NCI-H748 treated with DMSO at 0.1 percent for 48 hours (cell line): ENCODE measurements at places on chromosomes 12 and 14.
A peak's percentile ranks its signal among the peaks of the same experiment; 100 is the strongest.

DNA sequence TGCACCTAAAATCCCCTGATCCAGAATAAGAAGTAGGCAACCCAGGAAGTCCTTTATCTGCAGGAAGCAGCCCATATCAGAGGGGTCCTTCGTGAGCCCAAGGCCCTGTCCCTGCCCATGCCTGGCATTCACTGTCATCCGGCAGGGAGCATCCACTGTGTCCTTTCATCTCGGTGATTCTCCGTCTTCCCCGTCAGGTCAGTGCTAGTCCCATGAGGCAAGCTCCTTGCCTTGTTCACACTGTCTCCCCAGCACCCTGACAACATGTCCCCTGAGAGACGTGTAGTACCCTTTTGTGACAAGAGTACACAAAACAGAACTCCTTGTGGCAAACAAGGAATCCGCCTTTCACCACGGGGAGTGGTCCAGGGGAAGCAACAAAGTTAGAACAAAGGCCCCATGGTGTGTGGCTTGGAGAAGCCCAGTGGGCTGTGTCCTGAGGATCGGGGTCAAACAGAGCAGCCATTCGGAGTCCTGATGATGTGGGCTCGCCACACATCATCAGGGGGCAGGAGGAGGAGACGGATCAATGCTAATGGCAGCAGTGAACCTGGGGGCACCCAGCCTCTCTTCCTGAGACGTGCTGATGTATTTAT, 112.1 kb downstream of the DICER1 start:
- no peak for DNase-seq

DNA sequence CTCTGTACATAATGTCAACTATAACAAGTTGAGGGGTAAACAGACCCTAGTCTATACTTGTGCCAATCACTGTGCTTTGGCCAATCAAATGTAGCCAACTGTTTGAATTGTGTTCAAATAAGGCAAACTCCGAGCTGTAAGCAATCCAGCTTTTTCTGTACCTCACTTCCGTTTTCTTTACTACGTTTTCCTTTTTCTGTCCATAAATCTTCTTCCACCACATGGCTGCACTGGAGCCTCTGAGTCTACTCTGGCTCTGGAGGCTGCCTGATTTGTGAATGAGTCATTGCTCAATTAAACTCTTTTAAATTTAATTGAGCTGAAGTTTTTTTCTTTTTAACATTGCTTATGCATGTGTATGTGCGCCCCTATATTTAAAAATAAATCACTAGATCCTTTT, 29.7 kb downstream of the CLEC1A start:
- no peak for DNase-seq

DNA sequence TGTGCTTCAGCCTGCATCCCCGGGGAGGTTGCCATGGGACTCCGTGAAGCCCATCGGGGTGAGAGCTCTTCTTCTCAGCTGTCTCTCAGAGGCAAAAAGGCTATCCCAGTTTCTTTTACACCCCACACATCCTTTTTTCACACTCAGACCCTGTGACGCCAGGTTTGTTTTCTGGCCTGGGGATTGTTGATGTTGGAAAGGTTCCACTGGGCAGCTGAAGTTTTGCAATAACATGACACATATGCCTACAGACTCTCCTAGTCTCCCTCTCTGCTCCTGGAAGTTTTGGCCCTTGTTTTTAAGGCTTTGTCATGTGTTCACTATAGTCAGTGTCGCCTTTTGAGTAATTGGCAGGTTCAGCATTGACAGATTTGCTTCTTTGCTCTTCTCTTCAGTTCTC, 118.6 kb downstream of the SMOC1 start:
- no peak for DNase-seq

- DNase-seq: peak; percentile 70
Observed at GRCh38 chr14:100662879-100663760, 63.6 kb upstream of the DLK1 start.

GRCh38 chr12:24379433-24379832, 430.0 kb upstream of the SOX5 start:
- no peak for DNase-seq

GRCh38 chr12:71442567-71442931, 3.0 kb downstream of the LGR5 start:
- no peak for DNase-seq

GRCh38 chr14:75196468-75196867, 20.1 kb upstream of the TMED10 start:
- DNase-seq: peak; percentile 63

DNA sequence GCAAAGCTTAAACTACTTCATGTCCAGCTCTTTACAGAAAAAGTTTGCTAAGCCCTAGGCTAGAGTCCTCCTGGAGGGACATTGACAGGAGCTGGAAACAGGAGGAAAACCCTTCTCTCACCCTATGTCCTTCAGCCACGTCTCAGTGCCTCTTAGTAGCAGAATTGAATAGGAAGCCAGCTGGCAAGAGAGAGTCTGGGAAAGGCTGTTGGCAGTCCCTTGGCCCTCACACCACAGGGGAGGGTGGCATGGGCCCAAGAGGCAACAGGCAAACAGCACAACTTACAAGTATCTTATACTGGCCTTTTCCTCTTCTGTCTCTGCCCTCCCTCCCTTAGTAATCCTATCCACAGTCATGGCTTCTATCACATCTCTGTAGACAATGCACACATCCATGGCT, 27.7 kb upstream of the DHRS2 start:
- no peak for DNase-seq

DNA sequence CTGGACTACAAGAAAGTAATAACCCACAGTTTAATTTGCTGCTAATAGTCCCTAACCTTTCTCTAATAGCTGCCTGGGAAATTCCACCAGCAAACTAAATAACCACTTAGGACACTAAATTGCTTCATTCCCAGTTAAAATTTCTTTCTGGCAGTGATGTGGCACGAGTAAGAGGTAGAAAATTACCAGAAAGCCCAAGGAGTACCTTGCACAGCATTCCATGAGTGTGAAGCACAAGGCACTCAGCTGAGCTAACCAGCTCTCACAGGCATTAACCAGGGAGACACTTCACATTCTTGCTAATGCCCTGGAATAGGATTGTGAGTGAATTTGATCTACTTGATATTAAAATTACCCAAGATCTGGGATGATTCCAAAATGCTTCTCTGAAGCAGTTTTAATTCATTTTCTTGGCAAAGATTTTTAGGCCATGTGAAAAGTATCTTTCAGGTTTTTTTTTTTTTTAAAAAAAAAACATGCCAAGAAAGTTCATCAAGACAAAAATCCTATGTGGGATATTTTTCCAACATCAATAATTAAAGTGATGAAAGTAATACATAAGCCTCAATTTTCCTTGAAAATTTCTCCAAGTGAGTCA, 29.5 kb downstream of the TSPAN8 start:
- DNase-seq: no peak

- no peak for DNase-seq
Observed at GRCh38 chr12:24746864-24747263, 202.0 kb downstream of the BCAT1 start.

GRCh38 chr12:55838361-55838760, 4.4 kb downstream of the MMP19 start:
- DNase-seq: no peak

DNA sequence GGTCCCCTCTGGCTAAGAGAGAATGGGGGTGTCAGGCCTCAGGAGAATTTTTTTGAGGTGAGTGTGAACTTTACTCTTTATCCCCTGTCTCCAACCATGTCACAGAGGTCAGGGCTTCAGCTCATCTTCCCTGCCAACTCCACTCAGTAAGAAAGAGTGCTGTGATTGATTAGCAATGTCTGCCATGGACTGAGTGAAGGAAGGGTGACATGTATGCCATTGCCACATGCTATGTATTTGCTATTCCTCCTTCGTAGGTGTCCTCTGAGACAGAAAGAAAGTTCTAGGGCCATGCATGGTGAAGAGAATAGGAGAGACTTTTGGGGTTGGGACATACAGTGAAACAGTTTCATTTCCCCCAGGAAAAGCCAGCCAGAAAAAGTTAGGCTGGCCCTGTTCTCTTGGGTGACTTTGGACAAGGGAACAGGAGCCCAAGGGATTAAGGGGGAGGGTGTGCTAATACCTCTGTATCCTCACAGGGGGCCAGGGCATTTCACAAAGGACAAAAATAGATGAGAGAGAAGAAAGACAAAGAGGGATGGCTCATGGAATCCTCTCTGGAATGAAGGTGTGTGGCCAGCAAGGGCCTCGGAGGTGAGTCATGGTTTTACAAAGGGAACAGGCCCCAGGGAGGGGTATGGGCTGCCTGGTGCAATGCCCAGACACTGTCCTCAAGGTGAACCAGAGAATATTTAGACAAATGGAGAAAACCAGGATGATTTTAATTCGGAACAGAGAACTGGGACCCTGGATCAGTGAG, 13.9 kb upstream of the MYL2 start:
- no peak for DNase-seq

GRCh38 chr14:51396222-51396815, 156.3 kb downstream of the TMX1 start:
- no peak for DNase-seq

GRCh38 chr14:33967138-33967537, 16.3 kb upstream of the EGLN3 start:
- no peak for DNase-seq

GRCh38 chr12:10384191-10384590, 5.7 kb downstream of the KLRK1 start:
- no peak for DNase-seq

DNA sequence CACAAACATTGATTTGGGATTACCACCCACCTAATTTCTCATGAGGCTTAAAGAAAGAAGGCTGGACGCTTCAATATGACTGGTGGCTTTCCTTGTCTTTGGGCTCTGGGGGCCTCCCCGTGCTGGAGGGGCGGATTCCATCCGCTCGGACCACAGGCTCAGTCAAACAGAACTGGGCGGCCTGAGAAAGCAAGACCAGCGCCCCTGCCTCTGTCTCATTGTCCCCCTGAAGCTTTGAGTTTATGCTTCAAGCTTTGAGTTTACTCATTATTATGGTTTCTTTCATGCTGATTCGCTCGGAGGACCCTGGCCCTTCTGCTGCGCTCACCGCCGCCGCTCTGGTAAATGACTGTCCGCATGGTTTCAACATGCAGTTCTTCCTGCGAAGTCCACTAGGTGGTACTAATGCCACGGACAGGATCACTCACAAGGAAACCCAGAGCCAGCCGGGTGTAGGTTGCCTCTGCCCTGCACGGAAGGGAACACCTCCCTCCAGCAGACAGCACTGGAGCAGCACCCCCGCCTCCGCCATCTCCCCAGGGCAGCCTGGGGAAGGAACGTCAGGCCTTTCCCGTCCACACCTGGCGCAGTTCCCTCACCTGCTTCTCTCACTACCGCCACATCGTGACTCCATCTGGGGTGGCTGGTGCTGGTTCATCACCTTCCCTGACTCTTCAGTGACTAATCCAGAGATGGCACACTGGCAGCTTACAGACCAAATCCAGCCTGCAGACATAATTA, 13.2 kb upstream of the TIGAR start:
- DNase-seq: peak; percentile 52

- no peak for DNase-seq
Observed at GRCh38 chr14:99879401-99880295, 86.4 kb downstream of the EML1 start.

GRCh38 chr12:47986832-47987231, 17.4 kb downstream of the COL2A1 start:
- no peak for DNase-seq

- DNase-seq: peak; percentile 74
Observed at GRCh38 chr14:61695695-61696527, 598 bp downstream of the HIF1A start.

DNA sequence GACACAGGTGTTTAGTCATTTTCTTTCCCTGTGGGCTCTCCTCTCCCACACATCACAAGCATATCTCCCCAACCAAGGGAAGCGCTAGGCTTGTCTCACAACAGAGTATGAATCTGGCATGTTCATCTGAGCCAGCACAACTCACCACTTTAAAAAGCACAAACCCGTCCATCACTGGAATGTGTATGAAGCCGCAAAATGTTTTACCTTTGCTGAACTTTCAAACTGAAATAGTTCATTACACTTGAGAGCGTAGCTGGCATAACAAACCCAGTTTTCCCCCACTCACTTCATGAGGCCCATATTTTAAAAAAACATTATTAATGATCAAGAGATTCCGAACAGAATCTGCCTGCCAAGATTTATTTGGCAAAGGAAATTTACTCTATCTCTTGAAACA, 15.8 kb downstream of the NID2 start:
- no peak for DNase-seq

DNA sequence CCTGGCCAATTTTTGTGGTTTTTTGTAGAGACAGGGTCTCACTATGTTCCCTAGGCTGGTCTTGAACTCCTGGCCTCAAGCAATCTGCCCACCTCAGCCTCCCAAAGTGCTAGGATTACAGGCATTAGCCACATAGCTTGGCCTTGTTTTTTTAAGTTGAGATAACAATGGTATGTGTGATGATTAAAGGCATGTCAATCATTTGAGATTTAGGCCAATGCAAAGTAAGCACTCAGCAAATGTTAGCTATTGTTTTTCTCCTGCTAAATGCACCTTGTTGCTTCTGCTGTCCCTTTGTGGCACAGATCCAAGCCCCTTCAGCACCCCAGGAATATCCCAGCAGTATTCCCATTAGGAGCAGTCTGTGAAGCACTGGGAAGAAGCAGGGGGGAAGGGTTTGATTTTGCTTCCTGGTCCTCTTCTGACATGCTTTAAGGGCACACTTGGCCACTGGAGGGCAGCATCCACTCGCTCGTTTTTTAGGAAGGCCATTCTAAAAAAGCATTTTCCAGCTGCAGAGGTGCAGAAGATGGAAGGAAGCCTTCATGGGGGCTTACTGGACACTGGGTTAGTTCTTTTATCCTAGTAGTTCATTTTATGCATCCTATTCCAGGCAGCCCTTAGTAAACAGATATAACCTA, 70.2 kb upstream of the ZFP36L1 start:
- DNase-seq: peak; percentile 66

- DNase-seq: no peak
Observed at GRCh38 chr12:60123557-60123956, 527.7 kb downstream of the SLC16A7 start.

- no peak for DNase-seq
Observed at GRCh38 chr12:30908722-30909348, 17.7 kb upstream of the TSPAN11 start.

DNA sequence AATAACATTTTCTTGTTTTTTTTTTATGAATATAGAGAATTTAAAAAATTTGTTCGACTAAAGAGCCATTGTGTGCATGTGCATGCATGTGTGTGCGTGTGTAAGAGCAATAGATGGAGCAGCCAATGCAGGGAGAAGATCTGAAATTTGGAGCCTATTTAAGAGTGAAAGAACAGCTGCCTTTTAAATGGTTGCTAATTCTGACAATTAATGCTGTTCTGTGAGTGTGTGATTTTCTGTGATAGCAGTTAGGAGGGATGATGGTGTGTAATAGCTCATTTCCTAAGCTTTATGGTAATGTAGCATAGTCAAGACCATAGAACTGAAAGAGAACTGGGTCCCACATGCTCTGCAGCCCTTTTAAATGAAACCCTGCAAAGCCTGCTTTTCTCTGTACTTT, 137.9 kb downstream of the NRXN3 start:
- peak; percentile 71 for DNase-seq
